Activated T-helper 1 cell treated with anti-CD3 and anti-CD28 coated beads, Interleukin-2, amount 50 U/mL, for 16 hours (primary cell): ENCODE measurements at places on chromosomes 1 and 21.
A peak's percentile ranks its signal among the peaks of the same experiment; 100 is the strongest.

GRCh38 chr1:31763671-31764311 lies 349 bp downstream of the ADGRB2 start:
- no peak for DNase-seq

DNA sequence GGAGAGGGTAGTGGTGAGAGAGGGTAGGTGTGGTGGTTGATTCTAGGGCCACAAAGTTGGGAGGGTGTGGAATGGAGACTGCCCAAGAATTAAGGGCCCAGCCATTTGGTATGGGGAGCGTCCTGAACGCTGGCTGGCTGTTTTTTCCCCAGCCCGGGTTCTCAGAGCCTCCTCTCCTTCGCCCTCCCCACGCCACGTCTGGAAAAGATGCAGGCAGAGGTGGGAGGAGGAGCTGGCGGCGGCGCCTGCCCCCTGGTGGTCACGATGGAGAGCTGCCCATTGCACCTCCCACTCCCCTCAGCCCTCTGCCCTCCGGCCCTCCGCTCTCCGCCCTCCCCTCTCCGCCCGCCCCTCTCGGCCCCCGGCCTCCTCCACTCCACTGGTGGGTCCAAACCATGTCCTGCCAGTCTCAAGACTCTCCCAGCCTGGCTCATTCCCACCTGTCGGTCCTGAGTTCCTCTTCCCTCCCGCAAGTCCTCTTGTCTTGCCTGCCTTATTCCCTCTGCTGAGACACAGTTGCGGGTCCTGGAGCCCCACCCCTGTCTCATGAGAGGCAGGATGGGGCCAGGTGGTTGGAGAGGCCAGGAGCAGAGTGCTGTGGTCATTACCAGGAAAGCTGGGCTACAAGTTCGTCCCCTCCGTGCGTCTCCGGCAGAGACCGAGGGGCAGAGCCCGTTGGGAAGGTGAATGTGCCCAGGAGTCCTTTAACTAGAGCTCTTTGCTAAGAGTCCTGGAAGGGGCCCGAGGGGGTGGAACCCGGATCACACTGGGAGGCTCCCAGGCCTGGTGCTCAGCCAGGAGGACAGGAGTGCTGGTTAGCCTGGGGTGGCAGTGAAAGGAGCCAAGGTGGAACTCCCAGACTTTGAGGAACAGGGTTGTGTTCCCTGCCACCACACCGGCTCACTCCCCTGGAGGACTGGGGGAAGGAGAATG lies 22.6 kb downstream of the ETNK2 start:
- DNase-seq: no peak

DNA sequence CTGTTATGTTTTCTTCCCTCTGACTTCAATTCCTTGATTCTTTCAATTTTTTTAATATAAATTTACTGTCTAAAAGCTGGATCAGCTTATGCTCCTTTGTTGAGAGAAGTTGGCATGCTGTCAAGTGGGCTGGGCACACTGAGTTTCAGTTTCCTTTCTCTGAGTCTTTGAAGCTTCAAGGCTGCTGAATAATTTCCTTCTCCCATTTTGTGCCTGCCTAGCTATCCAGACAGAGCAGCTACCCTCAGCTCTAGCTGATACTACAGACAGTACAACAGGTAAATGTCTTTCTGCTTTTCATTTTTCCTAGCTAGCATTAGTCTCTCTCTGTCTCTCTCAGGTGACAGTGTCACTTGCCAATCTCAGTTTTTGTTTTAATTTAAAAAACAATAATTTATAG lies at the start of gene IFI44:
Gene IFI44, plus strand, starts transcription at position 204 of the 400 bp plus-strand sequence. CDS start 365 bp downstream, outside the sequence.
- peak; percentile 39 for DNase-seq

DNA sequence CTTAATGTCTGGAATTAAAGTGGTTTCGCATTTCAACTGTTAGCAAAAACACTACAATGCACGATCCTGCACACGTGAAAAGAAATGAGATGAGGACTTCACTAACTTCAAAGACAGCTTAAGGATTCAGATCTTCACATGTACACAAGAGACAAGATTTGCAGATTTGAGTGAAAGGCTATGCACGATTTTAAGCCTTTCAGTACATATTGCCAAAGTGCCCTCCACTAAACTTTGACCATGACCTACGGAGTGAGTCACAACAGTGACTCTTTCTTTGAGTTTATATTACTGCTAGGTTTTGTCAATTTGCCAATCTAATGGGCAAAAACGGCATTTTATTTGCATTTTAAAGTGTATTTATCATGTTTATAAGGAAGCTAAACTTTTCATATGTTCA lies 41.2 kb upstream of the CR1L start:
- DNase-seq: no peak

- DNase-seq: no peak
Measured at GRCh38 chr21:38401191-38401926, 96.9 kb downstream of the ERG start.

- no peak for DNase-seq
Measured at GRCh38 chr1:147185432-147185831, 13.2 kb upstream of the PRKAB2 start.

GRCh38 chr1:179253286-179253972 lies 24.0 kb upstream of the ABL2 start:
- DNase-seq: no peak
